EH (cell line): ENCODE measurements at places on chromosomes 11 and 22.
A peak's percentile ranks its signal among the peaks of the same experiment; 100 is the strongest.

GRCh38 chr11:104841973-104842525 lies 56.2 kb downstream of the CASP12 start:
- DNase-seq, result no peak

DNA sequence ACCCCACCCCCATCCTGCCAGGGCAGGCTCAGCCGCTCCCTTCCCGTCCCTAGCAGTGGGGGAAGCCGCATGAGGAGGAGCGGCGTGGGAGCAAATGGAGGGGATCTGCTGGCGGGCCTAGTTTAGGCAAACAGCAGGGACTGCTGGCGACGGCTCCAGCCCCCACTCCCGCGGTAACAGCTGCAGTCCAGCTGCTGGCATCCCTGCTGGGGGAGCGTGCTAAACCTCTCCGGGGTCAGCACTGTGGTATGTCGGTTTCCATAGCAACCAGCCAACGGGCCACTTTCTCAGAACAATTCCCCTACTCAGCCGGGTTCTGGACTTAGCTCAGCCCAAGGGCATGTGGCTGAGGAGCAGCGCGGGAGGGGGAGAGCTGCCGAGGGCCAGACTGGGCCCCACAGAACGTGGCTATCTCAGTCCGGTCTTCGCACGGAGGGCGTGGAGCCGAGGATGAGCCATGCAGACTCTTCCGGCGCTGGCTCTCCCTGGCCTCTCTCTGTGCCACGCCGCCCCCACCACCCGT lies 98.8 kb downstream of the PKNOX2 start:
- DNase-seq, result peak; percentile 99

DNA sequence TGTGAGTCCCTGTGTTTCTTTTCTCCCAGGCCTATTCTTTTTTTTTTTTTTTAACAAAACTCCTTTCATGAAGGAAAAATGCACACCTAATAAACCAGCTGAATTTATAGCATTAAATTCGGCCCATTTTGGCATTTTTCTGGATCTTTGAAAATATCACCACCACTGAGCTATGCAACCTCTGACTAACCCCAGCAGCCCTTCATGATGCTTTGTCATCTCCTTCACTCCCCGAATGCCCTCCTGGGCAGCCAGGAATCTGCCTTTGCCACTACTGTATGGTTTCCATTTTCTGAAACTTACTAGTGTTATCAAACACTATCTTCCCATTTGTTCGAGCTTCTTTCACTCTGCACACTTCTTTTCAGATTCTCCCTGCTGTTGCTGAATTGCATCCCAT lies 97.9 kb downstream of the ZNF280B start:
- no peak for DNase-seq

- no peak for DNase-seq
Measured at GRCh38 chr22:22161924-22162851, 82.4 kb upstream of the VPREB1 start.

- DNase-seq, result no peak
Measured at GRCh38 chr11:129312730-129313503, 62.7 kb upstream of the BARX2 start.

DNA sequence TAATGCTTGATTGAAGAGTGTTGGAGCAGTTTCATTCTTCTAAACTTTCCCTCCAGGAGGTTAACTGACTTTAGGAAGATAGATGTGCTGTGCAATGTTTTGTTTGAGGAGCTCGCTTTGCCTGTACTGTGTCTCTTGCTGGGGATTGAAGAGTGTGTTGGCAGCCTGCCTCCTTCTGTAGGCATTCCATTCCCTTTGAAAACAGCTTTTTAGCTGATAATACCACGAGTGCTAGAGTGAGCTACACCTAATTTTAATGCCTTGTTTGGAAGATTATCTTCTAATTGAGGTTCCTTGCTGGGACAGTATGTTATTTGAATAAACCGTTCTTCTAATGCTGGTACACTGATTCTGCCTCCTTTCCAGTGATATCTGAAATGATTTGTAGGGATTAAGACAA lies 7.2 kb downstream of the DDX10 start:
- peak; percentile 73 for DNase-seq

DNA sequence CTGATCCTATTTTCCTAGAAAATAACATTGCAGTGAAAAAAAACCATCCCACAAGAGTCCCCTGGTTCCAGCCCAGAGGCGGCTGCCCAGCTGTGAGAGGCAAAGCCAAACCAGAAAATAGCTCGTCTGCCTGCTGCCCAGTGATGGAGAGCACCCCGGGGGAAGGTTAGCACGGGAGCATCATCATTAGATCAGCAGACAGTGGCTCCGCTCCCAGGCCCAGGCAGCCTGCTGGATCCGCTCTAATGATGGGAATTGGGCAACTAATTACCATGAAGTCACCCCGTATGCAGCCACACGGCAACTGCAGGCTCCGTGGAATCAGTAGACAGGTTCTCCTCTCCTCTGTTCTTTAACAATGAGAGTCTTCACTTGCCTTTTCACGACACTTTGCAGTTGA lies 17.1 kb upstream of the B3GAT1 start:
- DNase-seq, result no peak

- DNase-seq, result no peak
Measured at GRCh38 chr22:49197505-49197904, 630.2 kb downstream of the BRD1 start.
